ENCODE measurements at places on chromosomes 4 and X.

GRCh38 chr4:72987741-72988729, 81.5 kb downstream of the COX18 start:
- no peak for DNase-seq

GRCh38 chr4:169859366-169860216, 101.8 kb upstream of the HPF1 start:
- no peak for DNase-seq

GRCh38 chr4:142549726-142550463, 296.2 kb downstream of the INPP4B start:
- DNase-seq, result no peak

DNA sequence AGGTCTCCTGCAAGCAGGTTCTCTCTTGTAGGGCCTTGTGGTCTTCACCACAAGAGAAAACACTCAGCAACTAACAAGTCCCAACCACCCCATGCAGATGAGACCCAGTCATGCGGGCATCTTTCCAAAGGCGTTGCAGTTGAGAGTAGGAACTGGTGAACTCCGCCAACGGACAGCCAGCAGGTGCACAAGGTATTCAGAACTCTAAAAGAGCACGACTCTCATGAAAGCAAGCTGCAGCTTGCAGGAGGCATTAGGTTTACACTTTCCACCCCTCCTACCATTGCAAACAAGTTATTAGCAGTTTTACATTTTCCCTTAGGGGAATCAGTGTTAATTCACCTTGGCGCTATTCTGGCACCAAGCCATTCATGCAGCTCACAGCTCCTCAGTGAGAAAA, 173.4 kb upstream of the KIT start:
- DNase-seq, result no peak

GRCh38 chr4:95124906-95125504, 367.2 kb downstream of the BMPR1B start:
- DNase-seq, result no peak

DNA sequence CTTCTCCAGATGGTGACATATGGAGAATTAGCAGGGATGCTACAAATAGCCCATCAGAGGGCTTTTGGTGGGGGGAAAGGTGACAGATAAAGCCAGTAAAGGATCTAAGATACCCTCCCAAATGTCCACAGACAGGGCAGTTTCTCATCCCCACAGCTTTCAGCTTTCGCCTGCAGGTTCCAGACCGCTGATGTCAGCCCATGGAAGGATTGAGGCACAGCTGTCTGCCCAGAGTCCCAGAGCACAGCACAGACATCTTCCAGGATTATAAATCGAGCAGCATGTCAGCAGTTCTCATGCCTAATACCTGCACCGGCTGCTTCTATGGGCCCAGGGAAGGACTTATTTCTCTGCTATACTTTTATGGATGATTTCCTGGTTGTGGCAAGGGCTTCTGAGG, 96.7 kb upstream of the MXRA5 start:
- no peak for DNase-seq

DNA sequence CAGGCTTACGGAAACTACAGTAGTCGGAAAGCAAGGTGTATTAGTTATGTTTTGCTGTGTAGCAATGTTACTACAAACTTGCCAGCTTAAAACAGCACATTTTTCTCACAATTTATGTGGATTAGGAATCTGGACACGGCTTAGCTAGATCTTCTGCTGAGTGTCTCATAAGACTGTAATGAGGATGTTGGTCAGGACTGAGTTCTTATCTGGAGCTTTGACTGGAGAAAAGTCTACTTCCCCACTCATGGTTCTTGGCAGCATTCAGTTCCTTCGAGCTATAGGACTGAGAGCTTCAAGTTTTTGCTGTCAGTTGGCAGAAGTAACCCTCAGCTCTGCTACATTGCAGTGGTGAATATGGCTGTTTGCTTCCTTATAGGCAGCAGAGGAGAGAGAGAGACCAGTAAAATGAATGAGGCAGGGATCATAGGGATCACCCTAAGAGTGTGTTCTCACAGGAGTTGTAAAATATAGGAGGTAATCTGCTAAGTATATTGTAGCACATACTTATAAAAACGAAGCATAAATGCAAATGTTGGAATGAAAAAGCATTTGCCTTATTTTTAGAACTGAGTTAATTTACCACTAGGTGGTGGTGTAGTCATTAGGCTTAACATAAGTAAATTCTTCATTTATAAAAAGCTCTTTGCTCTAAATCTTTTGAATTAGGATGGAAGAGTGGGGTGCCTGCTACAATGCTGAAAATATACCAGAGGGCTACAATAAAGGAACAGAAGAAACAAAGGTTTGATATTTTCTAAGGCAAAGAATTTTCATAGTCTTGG, 38.6 kb downstream of the ALG13 start:
- no peak for DNase-seq

- DNase-seq, result no peak
These were observed 660.5 kb upstream of the PABPC4L start for GRCh38 chr4:134862116-134862515.

DNA sequence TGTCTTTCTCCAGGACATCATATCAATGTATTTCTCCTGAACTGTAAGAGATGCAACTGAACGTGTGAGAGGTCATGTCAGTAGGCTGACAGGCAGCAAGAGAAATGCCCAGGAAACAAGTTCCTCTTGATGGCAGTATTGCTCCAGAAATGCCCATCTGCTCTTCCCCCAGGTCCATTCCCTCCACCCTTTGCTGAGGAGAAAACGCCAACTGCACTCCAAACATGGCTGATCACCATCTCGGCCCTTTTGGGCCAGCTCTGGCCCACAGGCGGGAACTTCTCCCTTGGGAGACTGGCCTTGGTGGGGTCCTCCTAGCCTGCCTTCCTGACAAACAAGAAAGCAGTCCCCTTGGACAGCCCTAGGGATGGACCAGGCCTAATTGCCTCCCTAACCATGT, 276.5 kb upstream of the AGTR2 start:
- DNase-seq, result no peak

- no peak for DNase-seq
These were observed 79.2 kb downstream of the TMEM164 start for GRCh38 chrX:110082161-110082560.

DNA sequence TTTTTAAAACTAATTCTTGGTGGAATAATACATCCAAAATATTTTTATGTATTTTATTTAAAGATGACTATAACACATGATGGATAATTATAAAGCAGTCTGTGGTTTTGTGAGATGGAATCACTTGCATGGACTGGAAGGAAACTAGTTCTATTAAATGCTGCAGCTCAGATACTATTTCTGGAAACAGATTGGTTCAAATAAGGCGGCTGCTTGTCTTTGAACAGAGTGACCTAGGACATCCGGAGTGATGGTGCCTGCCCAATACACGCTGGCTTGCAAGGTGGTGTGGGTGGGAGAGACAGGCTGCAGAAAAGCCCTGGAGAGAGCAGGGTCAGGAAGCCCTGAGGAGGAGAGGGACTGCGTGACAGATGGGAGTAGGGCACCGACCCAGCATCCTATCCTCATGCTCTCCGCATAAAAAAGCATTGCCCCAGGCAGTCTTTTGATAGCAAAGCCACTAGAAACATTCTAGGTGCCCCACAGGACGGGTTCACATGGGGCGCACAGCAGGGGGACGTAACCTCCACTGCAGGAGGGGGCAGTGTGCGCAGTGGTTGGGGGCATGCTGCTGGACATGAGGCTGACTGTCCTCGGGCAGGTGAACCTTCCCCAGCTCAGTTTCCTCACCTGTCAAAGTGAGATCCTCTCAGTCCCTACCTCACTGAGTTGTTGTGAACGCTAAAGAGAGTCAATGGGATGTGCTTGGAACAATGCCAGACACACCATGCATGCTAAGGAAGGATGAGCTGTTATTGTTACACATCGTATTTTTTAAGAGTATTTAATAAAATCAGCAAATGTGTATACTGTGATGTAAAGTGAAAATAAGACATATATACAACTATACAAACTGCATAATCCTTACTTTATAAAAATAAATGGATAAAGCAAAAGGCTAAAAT, 71.3 kb downstream of the EVC2 start:
- no peak for DNase-seq

GRCh38 chrX:85905851-85906250, 141.5 kb downstream of the CHM start:
- DNase-seq, result no peak

- DNase-seq, result no peak
These were observed 8.4 kb upstream of the MTNR1A start for GRCh38 chr4:186563761-186564160.

DNA sequence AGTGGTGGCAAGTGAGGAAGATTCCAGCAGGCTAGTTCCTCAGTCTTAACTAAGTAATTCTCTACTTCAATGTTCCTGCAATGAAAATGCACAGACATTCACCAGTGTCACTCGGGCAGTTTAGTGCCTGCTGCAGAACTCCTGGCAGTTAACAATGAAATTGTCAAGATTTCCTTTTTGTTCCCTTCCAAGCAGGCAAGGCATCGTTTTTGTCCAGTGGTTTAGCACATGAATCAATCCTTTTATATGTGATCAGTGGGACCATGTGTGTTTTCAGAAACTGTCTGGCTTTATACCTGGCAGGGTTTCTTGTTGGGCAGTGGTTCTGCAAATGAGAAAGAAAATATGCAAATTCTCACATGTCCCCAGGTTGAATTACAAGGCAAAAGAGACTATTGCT, 122.2 kb downstream of the GBA3 start:
- DNase-seq, result no peak

GRCh38 chr4:121462660-121463261, 81.9 kb upstream of the QRFPR start:
- DNase-seq, result no peak

GRCh38 chr4:97720869-97721432, 422.3 kb downstream of the STPG2 start:
- DNase-seq, result no peak

- no peak for DNase-seq
These were observed 77.9 kb upstream of the NAP1L5 start for GRCh38 chr4:88775529-88775928.

DNA sequence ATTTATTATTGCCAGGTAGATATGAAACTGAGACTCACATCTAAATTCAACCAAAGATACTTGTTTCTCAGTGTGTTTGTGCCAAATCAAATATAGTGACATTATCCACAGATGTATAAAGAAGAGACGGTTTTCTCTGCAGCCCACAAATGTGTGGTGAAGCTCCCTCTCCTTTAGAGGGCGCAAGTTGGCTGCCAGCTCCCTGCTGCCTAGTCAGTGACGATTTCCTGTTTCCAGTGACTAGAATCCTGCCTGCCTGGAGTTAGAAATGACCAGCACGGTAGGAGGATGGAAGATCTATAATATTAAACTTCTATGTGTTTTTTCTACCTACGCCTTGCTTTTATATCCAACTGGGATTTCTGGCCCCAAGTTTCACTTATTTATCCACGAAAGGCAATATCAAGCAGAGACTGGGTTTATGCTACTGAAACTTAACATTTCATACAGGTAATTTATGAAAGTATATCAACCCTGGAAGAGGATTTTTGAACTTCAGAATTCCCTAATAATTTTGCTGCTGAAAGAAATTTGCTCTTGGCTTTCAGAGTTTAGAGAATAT, 1793.7 kb upstream of the TENM3 start:
- no peak for DNase-seq

DNA sequence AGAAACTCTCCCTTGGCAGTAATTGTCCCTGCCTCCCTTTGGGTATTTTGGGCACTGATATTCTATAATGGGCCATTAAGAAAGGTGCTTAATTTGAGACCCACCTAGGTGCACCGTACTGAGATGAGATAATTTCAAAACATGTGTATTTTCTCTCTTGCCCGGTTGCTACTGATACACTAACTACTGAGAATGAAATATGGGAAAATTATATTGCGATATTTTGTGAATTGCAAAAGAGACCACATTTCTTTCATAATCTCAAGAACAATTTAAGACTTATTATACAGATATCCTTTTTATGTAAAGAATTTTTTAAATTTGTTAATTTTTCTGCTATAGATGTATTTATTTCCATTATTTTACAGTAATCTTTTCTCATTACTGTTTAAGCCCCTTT, 284.9 kb downstream of the ADGRL3 start:
- DNase-seq, result no peak

- DNase-seq, result no peak
These were observed 32.4 kb upstream of the MYOZ2 start for GRCh38 chr4:119103263-119103662.

DNA sequence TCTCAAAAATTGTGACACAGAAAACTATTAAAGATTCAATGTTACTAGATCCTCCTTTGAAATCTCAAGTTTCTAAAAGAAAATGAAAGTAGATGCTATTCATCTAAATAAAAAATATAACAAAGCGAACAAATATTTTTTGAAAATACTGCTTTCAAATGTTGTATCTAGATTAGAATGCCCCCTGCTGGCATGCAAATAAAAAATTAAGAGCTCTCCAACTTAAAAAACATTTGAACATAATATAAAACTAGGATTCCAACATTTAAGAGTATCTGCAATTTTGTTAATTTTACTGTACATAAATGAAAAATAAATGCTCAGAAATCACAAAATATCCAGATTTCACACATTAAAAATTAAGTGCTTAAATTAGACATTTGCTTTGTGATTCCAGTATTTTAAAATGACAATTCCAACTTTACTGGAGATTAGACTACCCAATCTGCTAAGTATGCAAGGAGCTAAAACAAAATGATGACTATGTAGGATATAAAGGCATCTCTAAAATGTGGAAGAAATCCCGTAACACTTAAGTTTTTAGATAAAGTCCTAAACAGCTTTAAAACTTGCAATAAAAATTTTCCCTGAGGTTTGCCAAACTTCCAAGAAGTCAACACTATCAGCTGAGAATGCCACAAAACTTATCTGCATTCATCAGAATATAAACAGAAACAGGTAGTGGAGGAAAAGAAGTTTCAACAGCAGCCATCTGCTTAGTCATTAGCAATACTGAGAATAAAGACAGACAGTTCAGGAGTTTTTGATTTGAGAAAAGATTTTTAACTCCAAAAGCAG, 32.7 kb downstream of the DHX15 start:
- DNase-seq, result no peak

DNA sequence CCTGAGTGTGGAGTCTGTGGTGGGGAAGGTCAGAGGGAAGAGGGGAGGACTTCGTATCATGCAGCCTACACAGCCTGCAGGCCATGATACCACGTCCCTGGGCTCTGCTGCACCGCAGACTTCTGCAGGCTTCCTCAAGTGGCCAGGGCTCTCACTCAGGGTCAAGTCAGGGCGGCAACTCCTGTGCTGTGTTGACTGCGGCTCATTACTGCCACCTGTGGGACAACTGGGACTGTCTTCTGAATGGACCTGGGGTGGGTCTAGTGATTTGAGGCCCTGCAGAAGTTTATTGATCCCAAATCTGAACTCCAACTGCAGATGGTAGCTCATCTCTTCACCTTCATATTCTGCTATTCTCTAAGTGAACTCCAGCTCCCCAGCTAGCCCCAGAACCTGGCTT, 167.1 kb downstream of the NSUN7 start:
- no peak for DNase-seq

DNA sequence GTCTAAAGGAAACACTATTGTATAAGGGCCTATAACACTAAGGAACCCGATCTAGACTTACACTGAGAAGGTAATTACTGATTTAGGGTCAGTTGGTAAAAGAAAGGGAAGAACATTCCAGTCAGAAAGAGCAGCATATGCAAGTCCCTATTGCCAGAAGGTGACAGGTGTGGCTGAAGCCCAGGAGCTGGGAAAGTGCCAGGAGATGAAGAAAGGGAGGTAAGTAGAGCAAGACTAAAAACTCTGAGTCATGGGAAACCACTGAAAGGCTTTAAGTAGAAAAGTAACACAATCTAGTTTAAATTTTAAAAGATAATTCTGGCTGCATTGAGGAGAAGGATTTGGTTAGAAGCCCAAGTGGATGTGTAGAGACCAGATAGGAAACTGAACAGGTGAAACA, 77.7 kb upstream of the INTU start:
- no peak for DNase-seq
